ENCODE measurements at places on chromosomes 5 and 9. TPM values are rescaled to one million over a fixed set of nuclear protein-coding genes. Genes with fewer than 3 reads are reported as not detected.

Gene PFN3
- total RNA-seq = not detected

- DNase-seq = no peak
- H3K27ac ChIP-seq = no peak overlapping the region
- H3K36me3 ChIP-seq = no peaks in the 10 kb centered on the region
- no peak overlapping the region for H3K4me3 ChIP-seq
These were observed 23.3 kb upstream of the STOM start for GRCh38 chr9:121393318-121393717.

- no peaks in the 10 kb centered on the region for H3K27me3 ChIP-seq
- H3K27ac ChIP-seq = no peak overlapping the region
- H3K36me3 ChIP-seq = no peaks in the 10 kb centered on the region
- H3K4me3 ChIP-seq = no peak overlapping the region
- no peak for DNase-seq
- no peaks in the 10 kb centered on the region for H3K4me1 ChIP-seq
These were observed 435.4 kb downstream of the MTRR start for GRCh38 chr5:8304341-8304740.

- H3K27ac ChIP-seq = peak overlapping the region; percentile 55
- no peaks in the 10 kb centered on the region for H3K36me3 ChIP-seq
- peak overlapping the region; percentile 15 for H3K4me3 ChIP-seq
- no peaks in the 10 kb centered on the region for H3K27me3 ChIP-seq
- peaks cover 8% of the 10 kb centered on the region for H3K4me1 ChIP-seq
These were observed 118.1 kb upstream of the SMIM23 start for GRCh38 chr5:171667341-171668096.

Gene EMB
- total RNA-seq = 8.0 TPM

DNA sequence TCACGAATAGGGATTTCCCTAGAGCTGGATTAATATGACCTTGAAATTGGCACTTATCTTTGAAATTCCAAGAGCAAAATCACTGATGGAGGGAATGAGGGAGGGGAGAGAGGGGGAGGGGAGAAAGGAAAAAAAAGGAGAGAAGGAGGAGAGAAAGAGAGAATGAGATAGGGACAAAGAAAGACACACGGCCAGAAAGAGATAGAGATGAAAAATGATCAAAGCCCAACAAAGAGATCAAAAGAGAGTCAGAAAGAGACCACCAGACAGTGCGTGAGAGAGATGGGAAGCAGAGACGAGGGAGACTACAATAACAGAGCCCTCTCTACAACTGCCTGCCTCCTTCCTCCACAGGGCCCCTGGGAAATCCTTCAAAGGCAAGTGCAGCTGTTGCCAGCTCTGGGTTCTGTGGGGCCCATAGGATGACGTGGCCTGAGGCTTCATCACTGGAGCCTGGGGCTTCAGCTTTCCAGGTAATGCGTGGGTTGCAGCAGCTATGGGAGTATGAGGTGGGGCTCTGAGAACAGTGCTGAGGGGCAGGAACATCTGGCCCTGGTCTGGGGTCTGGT is 58.3 kb upstream of the SHB start:
- H3K36me3 ChIP-seq = no peaks in the 10 kb centered on the region
- no peak for DNase-seq
- H3K27me3 ChIP-seq = no peaks in the 10 kb centered on the region
- no peak overlapping the region for H3K27ac ChIP-seq

Gene CYLC2
- total RNA-seq = not detected

GRCh38 chr9:125235804-125236519 is 5.2 kb downstream of the HSPA5 start:
- no peak overlapping the region for H3K4me3 ChIP-seq
- no peak overlapping the region for H3K27ac ChIP-seq
- no peaks in the 10 kb centered on the region for H3K27me3 ChIP-seq
- peaks cover 78% of the 10 kb centered on the region for H3K36me3 ChIP-seq
- no peak for DNase-seq

- no peaks in the 10 kb centered on the region for H3K4me1 ChIP-seq
- no peaks in the 10 kb centered on the region for H3K36me3 ChIP-seq
- H3K27ac ChIP-seq = no peak overlapping the region
These were observed 130.1 kb downstream of the RPS23 start for GRCh38 chr5:82147860-82148573.

GRCh38 chr5:59390074-59390659 is 503.4 kb downstream of the PDE4D start:
- H3K4me3 ChIP-seq = no peak overlapping the region
- no peak overlapping the region for H3K27ac ChIP-seq
- no peaks in the 10 kb centered on the region for H3K36me3 ChIP-seq
- no peaks in the 10 kb centered on the region for H3K4me1 ChIP-seq
- H3K27me3 ChIP-seq = no peaks in the 10 kb centered on the region
- no peak for DNase-seq

- H3K4me3 ChIP-seq = no peak overlapping the region
- H3K27ac ChIP-seq = no peak overlapping the region
- no peak for DNase-seq
- H3K36me3 ChIP-seq = no peaks in the 10 kb centered on the region
These were observed 146.2 kb upstream of the KLF4 start for GRCh38 chr9:107635803-107636174.

GRCh38 chr5:179820483-179821297 is at the start of gene SQSTM1:
SQSTM1 (plus strand) TSS chr5:179820905; CDS start chr5:179820937, 32 bp downstream.
- H3K36me3 ChIP-seq = peaks cover 39% of the 10 kb centered on the region
- H3K27me3 ChIP-seq = no peaks in the 10 kb centered on the region
- peak within 1 kb of the TSS; percentile 99 for H3K27ac ChIP-seq
- peaks cover 82% of the 10 kb centered on the region for H3K4me1 ChIP-seq
- peak; percentile 93 for DNase-seq
- H3K4me3 ChIP-seq = peak within 1 kb of the TSS; percentile 97

- no peak overlapping the region for H3K27ac ChIP-seq
- H3K4me3 ChIP-seq = no peak overlapping the region
- no peaks in the 10 kb centered on the region for H3K36me3 ChIP-seq
- no peak for DNase-seq
- H3K4me1 ChIP-seq = no peaks in the 10 kb centered on the region
- H3K27me3 ChIP-seq = no peaks in the 10 kb centered on the region
These were observed 311.4 kb downstream of the TMEM167A start for GRCh38 chr5:82765765-82766164.

DNA sequence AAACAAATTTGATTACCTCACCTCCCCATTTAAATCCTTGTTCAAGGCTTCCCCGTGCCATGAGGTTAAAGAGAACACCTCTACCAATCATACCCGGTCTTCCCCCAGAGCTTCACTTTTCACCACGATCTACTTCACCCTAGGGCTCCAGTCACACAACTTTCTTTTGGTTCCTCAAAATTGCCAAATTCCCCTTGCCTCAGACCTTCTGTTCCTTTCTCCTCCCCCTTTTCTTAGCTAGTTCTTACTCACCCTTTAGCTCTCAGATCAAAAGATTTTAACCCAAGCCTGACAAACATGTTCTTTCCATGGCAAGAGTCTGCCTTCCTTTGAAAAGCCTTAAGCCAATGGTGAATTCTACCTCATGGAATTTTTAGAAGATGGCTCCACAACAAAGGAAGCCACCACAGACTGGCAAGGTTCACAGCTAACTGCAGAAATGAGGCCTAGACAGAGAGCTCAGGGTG is 56.7 kb downstream of the MAPKAP1 start:
- no peaks in the 10 kb centered on the region for H3K36me3 ChIP-seq
- H3K4me1 ChIP-seq = peaks cover 23% of the 10 kb centered on the region
- no peaks in the 10 kb centered on the region for H3K27me3 ChIP-seq
- no peak overlapping the region for H3K4me3 ChIP-seq
- H3K27ac ChIP-seq = no peak overlapping the region

- H3K27me3 ChIP-seq = no peaks in the 10 kb centered on the region
- DNase-seq = no peak
- H3K4me3 ChIP-seq = no peak overlapping the region
- peaks cover 27% of the 10 kb centered on the region for H3K4me1 ChIP-seq
These were observed 23.1 kb downstream of the SKP1 start for GRCh38 chr5:134153657-134154056.

DNA sequence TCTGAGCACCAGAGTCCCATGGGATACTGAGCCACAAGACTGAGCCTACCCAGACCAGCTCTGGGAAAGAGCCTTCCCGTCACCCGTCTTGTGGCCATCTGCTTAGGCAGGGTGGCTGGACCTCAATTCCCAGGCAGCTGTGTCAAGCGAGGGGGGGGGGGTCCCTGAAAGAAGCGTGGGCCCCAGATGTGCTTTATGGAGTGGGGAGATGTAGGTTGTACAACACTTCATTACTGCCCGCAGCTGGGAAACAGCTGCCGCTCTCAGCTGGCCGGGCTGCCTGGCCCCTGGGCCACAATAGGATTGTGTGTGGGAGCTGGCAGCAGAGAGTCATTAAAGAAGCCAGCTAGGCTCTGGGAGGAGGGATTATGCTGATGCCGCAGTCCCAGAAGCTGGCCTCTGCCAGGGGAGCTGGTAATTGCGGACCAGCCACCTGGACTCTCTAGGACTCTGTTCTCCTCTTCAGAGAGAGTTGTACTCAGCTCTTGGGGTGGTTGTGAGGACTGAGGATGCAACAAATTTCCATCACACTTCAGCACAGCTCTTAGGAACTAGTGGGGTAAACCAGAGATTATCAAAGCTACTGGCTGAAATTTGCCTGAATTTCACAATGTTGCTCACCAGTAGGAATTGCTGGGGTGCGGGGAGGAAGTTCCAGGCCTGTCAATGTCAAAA is 145.4 kb downstream of the GADD45G start:
- peaks cover 5% of the 10 kb centered on the region for H3K4me1 ChIP-seq
- no peak overlapping the region for H3K4me3 ChIP-seq
- no peaks in the 10 kb centered on the region for H3K27me3 ChIP-seq
- DNase-seq = no peak
- H3K27ac ChIP-seq = no peak overlapping the region

DNA sequence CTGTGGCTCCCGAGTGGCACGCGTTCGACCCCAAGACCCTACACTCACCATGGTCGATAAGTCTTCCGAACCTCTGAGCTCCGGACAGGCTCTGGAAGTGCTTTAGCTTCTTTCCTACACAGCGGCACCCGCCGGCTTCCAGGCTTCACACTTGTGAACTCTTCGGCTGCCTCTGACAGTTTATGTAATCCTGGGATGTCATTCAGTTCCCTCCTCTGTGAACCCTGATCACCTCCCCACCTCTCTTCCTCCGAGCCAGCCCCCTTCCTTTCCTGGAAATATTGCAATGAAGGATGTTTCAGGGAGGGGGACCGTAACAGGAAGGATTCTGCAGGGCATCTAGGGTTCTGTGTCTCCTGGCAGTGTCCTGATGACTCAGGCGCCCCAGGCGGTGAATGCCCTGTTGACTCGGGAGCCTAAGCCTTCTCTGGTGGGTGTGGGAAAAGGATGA is at the start of gene CD14:
CD14 (minus strand) TSS at position 155 of the 451 bp plus-strand sequence; CDS start at position 51, 104 bp downstream.
- peaks cover 25% of the 10 kb centered on the region for H3K4me1 ChIP-seq
- no peaks in the 10 kb centered on the region for H3K27me3 ChIP-seq
- DNase-seq = peak; percentile 94
- H3K27ac ChIP-seq = peak within 1 kb of the TSS; percentile 71

GRCh38 chr9:112925058-112925641 is 34.5 kb upstream of the SLC46A2 start:
- H3K4me3 ChIP-seq = no peak overlapping the region
- no peaks in the 10 kb centered on the region for H3K36me3 ChIP-seq
- peaks cover 9% of the 10 kb centered on the region for H3K27me3 ChIP-seq
- H3K4me1 ChIP-seq = no peaks in the 10 kb centered on the region
- DNase-seq = no peak
- H3K27ac ChIP-seq = no peak overlapping the region

DNA sequence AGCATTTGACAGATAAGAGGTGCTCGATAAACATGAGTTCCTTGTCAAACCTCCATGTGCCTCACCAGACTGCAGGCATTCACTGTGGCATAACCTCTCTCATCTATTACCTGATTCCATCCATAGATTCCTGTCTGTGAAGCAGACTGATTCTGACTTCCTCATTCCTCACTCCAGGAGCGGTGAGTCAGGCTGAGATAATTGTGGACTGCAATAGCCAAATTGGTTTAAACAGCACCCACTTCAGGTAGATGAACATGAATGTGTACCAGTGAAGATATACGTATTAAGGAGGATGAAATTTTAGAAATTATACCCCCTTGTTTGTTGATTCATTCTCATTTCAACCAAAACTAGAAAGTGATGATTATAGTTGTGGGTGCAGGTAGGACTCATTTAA is 391.2 kb downstream of the HINT1 start:
- no peak for DNase-seq
- H3K4me1 ChIP-seq = no peaks in the 10 kb centered on the region
- H3K27me3 ChIP-seq = no peaks in the 10 kb centered on the region
- H3K36me3 ChIP-seq = no peaks in the 10 kb centered on the region

GRCh38 chr9:102587281-102587680 is 407.9 kb upstream of the CYLC2 start:
- no peak overlapping the region for H3K4me3 ChIP-seq
- no peak overlapping the region for H3K27ac ChIP-seq
- H3K27me3 ChIP-seq = no peaks in the 10 kb centered on the region
- H3K36me3 ChIP-seq = no peaks in the 10 kb centered on the region

Gene FAM13B
- 50.0 TPM for total RNA-seq

Gene PCDHGA2
- 5.4 TPM for total RNA-seq

GRCh38 chr5:37721447-37721871 is 118.4 kb downstream of the GDNF start:
- peaks cover 22% of the 10 kb centered on the region for H3K4me1 ChIP-seq
- DNase-seq = no peak
- no peaks in the 10 kb centered on the region for H3K36me3 ChIP-seq
- no peak overlapping the region for H3K27ac ChIP-seq
- H3K27me3 ChIP-seq = no peaks in the 10 kb centered on the region

- H3K4me3 ChIP-seq = no peak overlapping the region
- no peaks in the 10 kb centered on the region for H3K27me3 ChIP-seq
- DNase-seq = no peak
These were observed 58.2 kb downstream of the CHSY3 start for GRCh38 chr5:129962506-129962905.

Gene KLF4
- total RNA-seq = 71.5 TPM

GRCh38 chr5:160702311-160702803 is 149.7 kb downstream of the ATP10B start:
- no peaks in the 10 kb centered on the region for H3K4me1 ChIP-seq
- no peak overlapping the region for H3K4me3 ChIP-seq
- H3K36me3 ChIP-seq = no peaks in the 10 kb centered on the region
- DNase-seq = no peak
- no peak overlapping the region for H3K27ac ChIP-seq

Gene TPPP
- 40.4 TPM for total RNA-seq

DNA sequence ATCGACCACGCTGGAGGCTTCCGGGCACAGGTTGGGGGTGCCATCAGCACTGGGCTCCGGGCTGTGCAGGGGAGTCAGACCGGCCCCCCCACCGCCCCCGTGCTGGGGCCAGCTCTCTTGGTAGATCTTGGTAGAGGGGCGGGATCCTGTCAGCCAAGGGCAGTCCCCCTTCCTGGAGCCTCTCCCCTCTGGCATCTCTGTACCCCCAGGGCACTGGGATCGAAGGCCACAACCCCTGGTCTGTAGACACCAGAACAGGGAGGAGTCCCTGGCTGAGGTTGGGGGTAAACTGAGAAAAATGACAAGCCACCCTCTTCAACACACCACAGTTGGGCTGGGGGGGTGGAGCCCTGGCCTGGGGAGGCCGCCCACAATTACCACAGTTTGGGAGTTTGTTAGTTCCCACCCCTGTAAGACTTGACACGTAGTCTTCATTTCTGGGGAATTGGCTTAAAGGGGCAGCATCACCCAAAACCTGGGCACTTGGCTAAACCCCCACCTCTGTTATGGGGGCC is 882 bp downstream of the CERCAM start:
- H3K4me3 ChIP-seq = peak overlapping the region; percentile 100
- peaks cover 33% of the 10 kb centered on the region for H3K36me3 ChIP-seq
- H3K4me1 ChIP-seq = peaks cover 15% of the 10 kb centered on the region
- peaks cover 5% of the 10 kb centered on the region for H3K27me3 ChIP-seq

GRCh38 chr9:5186416-5187169 is 1.2 kb upstream of the INSL6 start:
- no peaks in the 10 kb centered on the region for H3K36me3 ChIP-seq
- H3K27me3 ChIP-seq = peaks cover 8% of the 10 kb centered on the region
- no peaks in the 10 kb centered on the region for H3K4me1 ChIP-seq
- no peak overlapping the region for H3K4me3 ChIP-seq
- no peak overlapping the region for H3K27ac ChIP-seq

Gene KCNN2
- 6.5 TPM for total RNA-seq

Gene SLC4A9
- total RNA-seq = not detected

Measured in esophagus muscularis mucosa (tissue), 4 donors.